ENCODE measurements at places on chromosomes 7 and 10.

DNA sequence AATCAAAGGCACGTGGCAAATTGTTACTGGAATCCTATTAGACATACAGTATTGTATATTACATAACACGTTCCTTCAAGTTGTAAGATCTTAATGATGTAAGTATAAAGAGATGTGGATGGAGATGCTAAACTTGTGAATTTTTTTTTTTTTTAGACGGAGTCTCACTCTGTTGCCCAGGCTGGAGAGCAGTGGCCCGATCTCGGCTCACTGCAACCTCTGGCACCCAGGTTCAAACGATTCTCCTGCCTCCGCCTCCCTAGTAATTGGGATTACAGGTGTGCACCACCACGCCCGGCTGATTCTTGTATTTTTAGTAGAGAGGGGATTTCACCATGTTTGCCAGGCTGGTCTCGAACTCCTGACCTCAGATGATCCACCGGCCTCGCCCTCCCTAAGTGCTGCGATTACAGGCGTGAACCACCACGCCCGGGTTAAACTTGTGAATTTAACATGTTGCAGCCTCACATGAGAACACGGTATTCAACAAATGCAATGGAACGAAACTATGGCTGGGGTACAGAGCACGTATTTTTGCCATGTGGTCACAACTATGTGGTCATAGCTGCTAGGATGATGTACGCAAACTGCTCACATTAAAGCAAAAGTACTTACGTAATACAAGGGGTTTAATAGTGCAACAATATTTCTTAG lies 818 bp upstream of the SUPV3L1 start:
- no peak for DNase-seq

- DNase-seq: no peak
Measured at GRCh38 chr7:137091396-137091795, 222.9 kb downstream of the CHRM2 start.

DNA sequence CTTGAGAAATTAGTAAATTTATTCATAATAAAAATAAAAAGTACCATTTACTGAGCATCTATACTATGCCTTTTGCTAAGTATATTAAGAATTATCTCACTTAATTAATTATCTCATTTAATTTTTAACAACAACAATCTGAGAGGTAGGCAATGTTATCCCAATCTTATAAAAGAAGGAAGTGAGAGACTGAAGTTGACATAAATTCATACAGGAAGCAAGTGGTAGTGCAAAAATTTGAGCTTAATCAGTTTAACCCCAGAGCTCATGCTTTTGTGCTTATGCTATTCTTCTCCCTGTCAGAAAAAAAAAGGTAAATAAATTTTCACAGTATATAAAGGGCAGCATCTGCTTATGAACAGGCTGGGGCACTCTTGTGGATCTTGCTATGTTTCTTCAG lies 2.7 kb upstream of the LIPF start:
- no peak for DNase-seq

DNA sequence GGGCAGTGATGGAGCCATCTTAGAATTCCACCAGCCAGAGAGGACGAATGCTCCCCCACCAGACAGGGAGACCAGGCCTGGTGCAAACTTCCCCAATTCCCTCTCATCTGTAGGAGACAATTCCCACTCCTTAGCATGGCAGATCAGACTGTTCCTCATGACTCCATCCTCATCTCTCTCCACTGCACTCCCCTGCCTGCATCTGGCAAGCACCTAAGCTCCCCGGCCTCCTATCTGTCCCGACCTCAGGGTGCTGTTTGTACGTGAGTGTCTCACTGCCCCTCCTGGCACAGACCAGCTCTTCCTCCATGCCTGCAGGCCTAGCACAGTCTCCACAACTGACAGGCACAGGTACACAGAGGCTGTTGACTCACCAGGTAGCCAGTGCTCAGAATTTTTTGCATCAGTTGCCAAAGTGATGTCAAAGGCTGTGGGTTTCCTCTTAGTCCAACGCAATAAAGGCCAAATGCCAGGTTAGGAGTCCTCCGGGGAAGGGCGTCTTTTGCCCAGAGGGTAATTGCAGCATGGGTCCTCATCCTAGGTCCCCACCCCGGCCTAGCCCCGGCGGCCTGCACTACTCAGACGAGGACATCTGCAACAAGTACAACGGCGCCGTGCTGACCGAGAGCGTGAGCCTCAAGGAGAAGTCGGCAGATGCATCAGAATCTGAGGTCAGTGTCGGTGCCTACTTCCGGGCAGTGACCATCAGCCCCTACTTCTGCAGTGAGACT lies 436.8 kb upstream of the FOXK1 start:
- DNase-seq: no peak

GRCh38 chr7:158422196-158422886 lies 165.3 kb downstream of the PTPRN2 start:
- no peak for DNase-seq

- DNase-seq: no peak
Measured at GRCh38 chr10:111485767-111486166, 408.9 kb downstream of the ADRA2A start.

DNA sequence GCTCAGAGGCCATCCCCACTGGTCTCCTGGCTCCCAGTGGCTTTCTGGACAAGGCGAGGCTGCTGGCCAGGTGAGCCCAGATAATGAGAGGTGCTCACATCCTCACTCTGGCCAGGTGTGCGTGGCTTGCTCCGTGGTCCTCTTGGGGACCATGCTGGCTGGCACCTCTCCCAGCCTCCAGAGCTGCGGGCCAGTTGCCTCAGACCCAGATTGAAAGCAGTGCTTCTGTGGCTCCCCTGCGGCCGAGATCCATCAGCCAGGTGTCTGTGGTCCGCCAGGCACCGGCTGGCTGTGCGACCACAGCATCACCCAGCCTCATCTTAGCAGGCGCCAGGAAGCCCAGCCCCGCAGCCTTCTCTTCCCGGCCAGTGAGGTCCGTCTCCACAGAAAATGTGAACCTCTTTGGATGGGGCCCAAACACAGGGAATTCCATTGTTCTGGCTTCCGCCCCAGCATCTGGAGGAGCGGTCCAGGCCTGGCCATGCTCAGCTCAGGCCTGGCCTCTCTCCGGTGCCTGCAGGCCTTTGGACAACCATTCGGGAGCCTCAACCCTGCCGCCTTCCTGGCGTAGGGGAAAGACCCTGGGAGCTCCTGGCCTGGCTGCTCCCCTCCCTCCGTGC lies 5.2 kb upstream of the TTYH3 start:
- peak; percentile 60 for DNase-seq

DNA sequence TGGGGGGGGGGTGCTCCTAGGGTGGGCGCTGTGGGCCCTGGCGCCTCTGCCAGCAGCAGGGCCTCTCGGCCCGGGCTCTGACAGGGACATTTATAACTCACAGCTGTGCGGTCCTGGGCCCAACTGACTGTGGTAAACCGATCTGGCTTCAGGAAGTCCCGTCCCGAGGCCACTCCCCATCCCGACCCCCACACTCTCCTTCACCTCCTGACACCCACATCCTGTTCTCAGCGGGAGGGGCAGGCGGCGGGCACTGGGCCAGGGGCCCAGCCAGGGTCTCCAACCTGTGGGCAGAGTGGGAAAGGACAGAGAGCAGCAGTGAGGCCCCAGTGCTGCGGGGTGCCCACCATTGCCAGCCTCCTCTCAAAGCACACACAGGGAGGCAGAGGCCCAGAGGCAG lies 69.1 kb downstream of the ZMIZ1 start:
- peak; percentile 83 for DNase-seq

DNA sequence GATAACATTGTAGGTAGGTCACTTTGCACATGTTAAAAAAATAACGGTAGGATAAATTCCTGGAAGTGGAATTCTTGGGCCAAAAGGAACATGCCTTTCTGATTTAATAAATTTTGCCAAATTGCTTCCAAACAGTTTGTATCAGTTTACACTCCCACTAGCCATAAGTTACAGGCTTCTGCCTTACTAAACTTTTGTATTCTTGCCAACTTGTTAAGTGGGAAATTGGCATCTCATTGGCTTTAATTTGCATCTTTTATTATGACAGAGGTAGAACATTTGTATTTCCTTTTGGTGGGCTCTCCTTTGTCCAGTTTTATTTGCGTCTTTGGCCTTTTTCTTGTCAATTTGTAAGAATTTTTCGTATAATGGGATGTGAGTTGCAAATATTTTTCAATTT lies 38.3 kb upstream of the FAM180A start:
- no peak for DNase-seq

DNA sequence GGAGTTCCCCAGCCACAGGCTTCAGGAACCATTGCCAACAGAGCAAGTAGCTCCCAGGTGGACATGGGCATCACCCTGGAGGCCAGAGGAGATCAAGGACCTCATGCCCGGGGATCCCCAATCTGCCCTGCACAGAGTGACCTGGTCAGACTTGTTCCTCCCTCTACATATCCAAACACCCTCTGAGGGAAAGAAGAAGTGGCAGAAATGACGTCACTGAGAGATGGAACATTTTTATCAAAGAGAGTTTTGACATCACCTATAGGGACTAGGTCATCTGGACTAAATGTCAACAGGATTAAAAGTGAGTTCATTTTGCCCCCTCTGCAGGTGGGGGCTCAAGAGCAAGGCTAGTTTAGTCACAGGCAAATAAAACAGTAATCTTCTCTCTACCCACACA lies 273.7 kb downstream of the SKAP2 start:
- no peak for DNase-seq

GRCh38 chr10:64261092-64261491 lies 739.9 kb downstream of the REEP3 start:
- no peak for DNase-seq

DNA sequence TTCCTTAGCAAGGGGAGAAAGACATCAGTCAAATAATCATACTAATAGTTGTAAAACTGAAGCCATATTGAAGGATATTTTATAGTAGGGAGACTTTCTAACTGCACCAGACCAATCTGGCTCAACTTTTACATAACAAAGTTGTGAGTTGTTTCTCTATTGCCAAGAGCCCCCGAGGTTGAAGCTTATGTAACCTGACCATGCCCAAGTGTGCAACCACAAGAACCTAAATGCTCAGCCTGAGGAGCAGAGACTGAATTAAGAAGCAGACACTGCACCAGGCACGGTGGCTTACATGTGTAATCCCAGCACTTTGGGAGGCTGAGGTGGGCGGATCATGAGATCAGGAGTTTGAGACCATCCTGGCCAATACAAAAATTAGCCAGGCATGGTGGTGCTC lies 77.3 kb upstream of the ARMC3 start:
- no peak for DNase-seq

DNA sequence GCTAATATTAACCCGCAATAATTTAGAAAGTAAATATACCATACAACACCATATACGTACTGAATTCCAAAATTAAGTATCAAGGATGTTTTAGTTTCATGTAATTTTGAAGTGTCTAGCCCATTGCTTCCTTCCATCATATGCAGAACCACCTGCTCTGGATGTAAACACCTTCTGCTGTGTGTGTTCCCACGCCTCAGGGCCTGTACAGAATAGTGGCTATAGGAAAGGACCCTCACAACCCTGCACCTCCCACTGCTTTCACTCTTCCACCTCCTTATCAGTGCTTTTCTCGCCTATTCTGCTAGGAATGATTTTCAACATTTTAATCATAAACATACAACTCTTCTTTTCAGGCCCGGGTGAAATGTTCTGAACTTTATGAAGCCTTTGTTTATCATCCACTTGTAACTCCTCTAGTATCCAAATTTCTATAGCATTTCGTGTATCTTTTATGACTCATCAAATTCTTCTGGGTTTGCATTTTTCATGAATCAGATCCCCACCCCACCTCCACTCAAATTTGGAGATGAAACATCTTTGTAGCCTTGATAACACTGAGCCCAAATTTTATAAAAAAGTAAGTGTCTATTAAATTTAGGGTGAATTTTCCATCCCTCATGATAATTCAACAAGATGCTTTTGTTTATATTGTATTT lies 1106.8 kb upstream of the C7orf33 start:
- no peak for DNase-seq

DNA sequence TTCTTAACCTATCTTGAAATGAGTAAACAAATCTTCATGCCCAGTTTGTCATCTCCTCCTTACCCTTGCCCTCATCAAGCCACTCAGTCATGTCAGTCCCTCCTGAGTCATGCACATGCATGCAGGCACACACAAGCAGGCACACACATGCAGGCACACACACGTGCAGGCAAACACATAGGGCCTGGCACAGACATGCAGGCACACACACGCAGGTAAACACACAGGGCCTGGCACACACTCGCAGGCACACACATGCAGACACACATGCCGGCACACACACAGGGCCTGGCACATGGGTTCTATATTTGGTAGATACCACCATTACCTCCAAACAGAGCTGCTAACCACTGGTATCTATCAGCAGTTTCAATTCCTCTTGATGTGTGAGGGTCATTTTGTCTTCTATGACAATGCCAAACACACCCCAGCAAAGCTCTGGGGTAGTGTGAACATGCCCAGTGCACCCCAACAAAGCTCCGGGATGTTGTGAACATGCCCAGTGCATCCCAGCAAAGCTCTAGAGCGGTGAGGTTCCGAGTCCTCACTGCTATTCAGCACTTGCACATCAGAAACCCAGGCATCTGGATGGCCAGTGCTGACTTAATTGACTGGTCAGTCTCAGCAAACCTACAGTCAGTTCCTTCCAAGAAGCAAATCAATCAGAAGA lies 563.8 kb downstream of the PTPRN2 start:
- DNase-seq: no peak

GRCh38 chr10:32386623-32387260 lies 39.8 kb upstream of the EPC1 start:
- DNase-seq: no peak

DNA sequence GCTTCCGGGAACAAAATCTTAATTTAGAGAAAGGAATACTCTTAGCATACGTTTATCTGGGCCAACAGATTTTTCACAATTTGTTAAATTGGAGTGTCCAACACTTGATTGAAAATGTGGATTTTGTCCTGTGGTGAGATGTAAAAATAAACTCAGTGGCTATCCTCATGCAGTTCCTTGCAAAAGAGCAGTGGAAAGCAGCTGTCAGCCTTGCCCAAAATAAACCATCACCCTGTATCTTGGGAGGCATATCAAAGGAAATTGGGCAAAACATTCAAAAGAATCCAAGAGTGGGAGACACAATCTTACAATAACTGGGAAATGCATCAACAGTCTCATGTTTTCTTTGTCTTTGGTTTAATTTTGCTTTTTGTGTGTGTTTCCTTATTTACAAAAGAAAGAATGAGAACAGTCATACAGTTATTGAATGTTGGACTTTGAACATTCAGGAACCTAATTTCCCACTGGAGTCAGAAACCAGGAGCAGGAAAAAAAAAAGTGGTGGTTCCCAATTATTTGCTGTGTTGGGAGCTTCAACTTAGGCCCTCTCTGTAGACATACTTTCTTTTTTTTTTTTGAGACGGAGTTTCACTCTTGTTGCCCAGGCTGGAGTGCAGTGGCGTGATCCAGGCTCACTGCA lies 44.4 kb upstream of the DGKI start:
- no peak for DNase-seq

- DNase-seq: no peak
Measured at GRCh38 chr7:25845464-25845863, 306.5 kb upstream of the NFE2L3 start.

- peak; percentile 88 for DNase-seq
Measured at GRCh38 chr7:768881-769504, 41.9 kb upstream of the PRKAR1B start.
